ENCODE measurements at places on chromosomes 1 and 21. TPM values are rescaled to one million over a fixed set of nuclear protein-coding genes. Genes with fewer than 3 reads are reported as not detected.
A peak's percentile ranks its signal among the peaks of the same experiment; 100 is the strongest.

DNA sequence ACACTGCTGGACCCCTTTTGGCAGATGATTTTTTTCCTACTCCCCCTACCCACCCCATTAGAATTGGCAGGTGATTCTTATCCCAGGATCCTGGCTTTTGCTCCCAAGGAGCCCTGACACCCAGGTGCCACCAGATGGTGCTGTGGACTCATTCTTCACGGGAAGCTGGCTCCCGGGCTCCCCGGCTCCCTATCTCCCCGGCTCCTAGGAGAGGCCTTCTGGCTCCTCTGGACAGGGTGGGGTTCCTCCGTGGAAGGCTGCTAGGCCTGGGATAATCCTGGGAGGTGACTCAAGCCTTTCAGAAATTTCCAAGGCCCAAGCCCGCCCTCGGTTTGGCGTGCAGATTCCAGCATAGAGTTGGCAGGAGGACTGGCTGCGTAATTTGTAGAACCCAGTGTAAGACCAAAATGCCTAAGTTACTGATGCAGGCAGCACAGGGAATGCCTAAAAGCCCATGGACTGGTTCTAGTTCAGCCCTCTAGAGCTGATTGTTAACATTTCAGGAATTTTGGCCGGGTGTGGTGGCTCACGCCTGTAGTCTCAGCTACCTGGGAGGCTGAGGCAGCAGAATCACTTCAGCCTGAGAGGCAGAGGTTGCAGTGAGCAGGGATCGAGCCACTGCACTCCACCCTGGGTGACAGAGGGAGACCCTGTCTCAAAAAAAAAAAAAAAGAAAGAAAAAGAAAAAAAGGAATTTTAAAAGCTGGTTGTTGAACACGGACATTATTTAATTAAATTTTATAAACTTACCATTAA is 6.8 kb upstream of the BSDC1 start:
- no peaks in the 10 kb centered on the region for H3K27me3 ChIP-seq
- no peak overlapping the region for H3K27ac ChIP-seq
- H3K4me3 ChIP-seq, result no peak overlapping the region
- H3K36me3 ChIP-seq, result no peaks in the 10 kb centered on the region
- peaks cover 3% of the 10 kb centered on the region for H3K4me1 ChIP-seq

GRCh38 chr1:150579945-150580642 is 684 bp upstream of the MCL1 start:
- H3K4me1 ChIP-seq, result peaks cover 5% of the 10 kb centered on the region
- peak overlapping the region; percentile 95 for H3K27ac ChIP-seq
- no peaks in the 10 kb centered on the region for H3K27me3 ChIP-seq

GRCh38 chr1:222751255-222751654 is 14.3 kb downstream of the FAM177B start:
- no peaks in the 10 kb centered on the region for H3K4me1 ChIP-seq
- no peaks in the 10 kb centered on the region for H3K36me3 ChIP-seq
- no peak overlapping the region for H3K4me3 ChIP-seq
- DNase-seq, result no peak
- peaks cover 2% of the 10 kb centered on the region for H3K27me3 ChIP-seq

GRCh38 chr21:45525153-45525909 is 16.9 kb downstream of the SLC19A1 start:
- no peak for DNase-seq
- H3K27ac ChIP-seq, result no peak overlapping the region
- peaks cover 19% of the 10 kb centered on the region for H3K36me3 ChIP-seq
- no peak overlapping the region for H3K4me3 ChIP-seq
- H3K4me1 ChIP-seq, result no peaks in the 10 kb centered on the region

- H3K36me3 ChIP-seq, result peaks cover 36% of the 10 kb centered on the region
- H3K27me3 ChIP-seq, result no peaks in the 10 kb centered on the region
- peak overlapping the region; percentile 67 for H3K27ac ChIP-seq
- H3K4me3 ChIP-seq, result peak overlapping the region; percentile 74
- H3K4me1 ChIP-seq, result peaks cover 14% of the 10 kb centered on the region
- DNase-seq, result no peak
These were observed 1.5 kb downstream of the PLK3 start for GRCh38 chr1:44801491-44802305.

- DNase-seq, result no peak
- H3K27me3 ChIP-seq, result no peaks in the 10 kb centered on the region
- H3K4me3 ChIP-seq, result no peak overlapping the region
- no peaks in the 10 kb centered on the region for H3K4me1 ChIP-seq
These were observed 63.0 kb downstream of the DPT start for GRCh38 chr1:168665975-168666374.

GRCh38 chr1:66300972-66301451 is 232.9 kb upstream of the SGIP1 start:
- no peaks in the 10 kb centered on the region for H3K27me3 ChIP-seq
- peak overlapping the region; percentile 28 for H3K27ac ChIP-seq
- no peaks in the 10 kb centered on the region for H3K36me3 ChIP-seq

GRCh38 chr1:234578087-234578486 is 31.9 kb downstream of the IRF2BP2 start:
- peaks cover 5% of the 10 kb centered on the region for H3K27me3 ChIP-seq
- peaks cover 3% of the 10 kb centered on the region for H3K4me1 ChIP-seq
- no peak for DNase-seq
- no peak overlapping the region for H3K4me3 ChIP-seq

- H3K4me3 ChIP-seq, result no peak overlapping the region
- no peak overlapping the region for H3K27ac ChIP-seq
- H3K36me3 ChIP-seq, result no peaks in the 10 kb centered on the region
- H3K4me1 ChIP-seq, result peaks cover 17% of the 10 kb centered on the region
These were observed 107.0 kb downstream of the ETS2 start for GRCh38 chr21:38912789-38913119.

DNA sequence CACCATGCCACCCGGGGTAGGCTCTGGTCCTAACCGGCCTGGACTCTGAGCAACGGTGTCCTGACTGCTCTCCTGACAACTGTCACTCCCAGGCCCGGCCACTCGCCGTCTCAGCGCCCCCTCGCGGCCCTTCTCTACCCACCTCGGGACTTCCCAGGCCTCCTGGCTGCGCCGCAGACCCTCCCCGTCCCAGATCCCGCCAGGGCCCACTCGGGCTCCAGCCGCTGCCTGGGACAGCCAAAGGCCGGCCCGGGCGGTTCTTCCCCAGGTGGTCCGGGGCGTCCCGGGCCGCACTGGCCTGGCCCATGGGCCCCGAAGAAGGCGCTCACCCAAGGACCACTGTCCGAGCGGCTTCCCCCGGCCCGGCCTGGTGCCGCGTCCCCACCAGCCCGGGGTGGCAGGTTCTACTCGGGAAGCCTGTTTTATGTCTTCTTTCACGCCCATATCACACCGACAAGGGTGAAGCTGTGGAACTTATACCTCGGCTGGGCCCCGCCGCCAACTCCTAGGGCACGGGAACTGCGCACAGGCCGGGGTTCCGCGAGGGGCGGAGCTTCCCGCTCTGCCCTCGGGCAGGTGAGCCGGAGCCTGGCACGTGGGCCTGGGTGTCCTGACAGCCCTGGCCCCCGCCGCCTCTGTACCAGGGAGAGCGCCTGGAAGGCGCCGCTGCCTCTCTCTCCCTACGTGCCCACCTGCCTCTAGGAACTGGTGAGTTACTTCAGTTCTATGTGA is 138.3 kb downstream of the TTLL7 start:
- H3K36me3 ChIP-seq, result no peaks in the 10 kb centered on the region
- no peaks in the 10 kb centered on the region for H3K27me3 ChIP-seq
- peak overlapping the region; percentile 7 for H3K4me3 ChIP-seq
- no peak for DNase-seq

GRCh38 chr21:44749759-44750674 is 38.6 kb upstream of the TSPEAR start:
- no peaks in the 10 kb centered on the region for H3K4me1 ChIP-seq
- no peak for DNase-seq
- no peak overlapping the region for H3K27ac ChIP-seq

DNA sequence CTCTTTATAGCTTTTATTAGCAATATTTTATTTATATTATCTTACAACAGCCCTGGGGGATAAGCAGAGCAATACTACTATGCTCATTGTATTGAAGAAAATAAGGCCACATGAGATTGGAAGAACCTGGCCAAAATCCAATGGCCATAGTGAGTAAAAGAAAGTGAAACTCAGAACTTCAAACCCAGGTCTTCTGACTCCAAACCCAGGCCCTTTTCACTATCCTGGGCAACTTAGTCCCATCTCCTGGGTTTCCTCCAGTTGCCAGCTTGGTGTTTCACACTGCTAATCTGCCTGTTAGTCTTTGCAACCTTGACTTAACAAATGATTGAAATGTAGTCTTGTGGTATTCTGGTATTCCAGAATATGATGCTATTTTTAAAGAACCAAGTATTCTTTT is 22.4 kb upstream of the EXO1 start:
- no peak overlapping the region for H3K4me3 ChIP-seq
- H3K4me1 ChIP-seq, result peaks cover 10% of the 10 kb centered on the region
- H3K27me3 ChIP-seq, result no peaks in the 10 kb centered on the region
- H3K27ac ChIP-seq, result no peak overlapping the region
- DNase-seq, result peak; percentile 52
- H3K36me3 ChIP-seq, result no peaks in the 10 kb centered on the region

GRCh38 chr1:209040351-209040750 is 543.2 kb upstream of the CAMK1G start:
- no peak for DNase-seq
- no peaks in the 10 kb centered on the region for H3K27me3 ChIP-seq
- no peaks in the 10 kb centered on the region for H3K36me3 ChIP-seq
- H3K4me3 ChIP-seq, result no peak overlapping the region

- peaks cover 4% of the 10 kb centered on the region for H3K27me3 ChIP-seq
- no peaks in the 10 kb centered on the region for H3K36me3 ChIP-seq
- DNase-seq, result no peak
These were observed 59.9 kb upstream of the JAK1 start for GRCh38 chr1:65026235-65026634.

DNA sequence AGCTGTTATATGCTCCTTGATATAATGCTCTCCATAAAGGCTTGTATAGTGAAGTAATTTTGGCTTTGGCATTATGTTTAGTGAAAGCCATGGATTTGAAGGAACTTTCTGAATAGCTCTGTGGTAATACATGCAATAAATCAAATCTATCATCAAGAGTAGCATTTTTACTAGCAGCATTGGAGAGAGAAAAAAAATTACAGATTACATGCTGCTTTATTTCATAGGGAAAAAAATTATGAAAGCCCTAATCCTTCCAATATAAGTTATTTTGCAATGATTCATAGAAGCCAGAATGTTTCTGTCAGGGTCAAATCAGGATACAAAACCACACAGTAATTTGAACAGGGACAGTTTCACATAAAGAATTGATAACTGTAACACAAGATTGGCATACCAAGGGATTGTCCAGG is 250.0 kb downstream of the SPATA17 start:
- H3K27ac ChIP-seq, result no peak overlapping the region
- H3K27me3 ChIP-seq, result no peaks in the 10 kb centered on the region
- no peaks in the 10 kb centered on the region for H3K4me1 ChIP-seq
- H3K36me3 ChIP-seq, result no peaks in the 10 kb centered on the region

- no peaks in the 10 kb centered on the region for H3K4me1 ChIP-seq
- no peak overlapping the region for H3K27ac ChIP-seq
- no peaks in the 10 kb centered on the region for H3K36me3 ChIP-seq
- no peak overlapping the region for H3K4me3 ChIP-seq
- no peaks in the 10 kb centered on the region for H3K27me3 ChIP-seq
- DNase-seq, result no peak
These were observed 116.7 kb upstream of the CHRM3 start for GRCh38 chr1:239269706-239270105.

- peaks cover 14% of the 10 kb centered on the region for H3K4me1 ChIP-seq
- no peaks in the 10 kb centered on the region for H3K27me3 ChIP-seq
- H3K4me3 ChIP-seq, result no peak overlapping the region
- no peaks in the 10 kb centered on the region for H3K36me3 ChIP-seq
- peak; percentile 24 for DNase-seq
- no peak overlapping the region for H3K27ac ChIP-seq
These were observed 429.3 kb upstream of the RUNX1 start for GRCh38 chr21:35478161-35479064.

- H3K36me3 ChIP-seq, result no peaks in the 10 kb centered on the region
- H3K4me1 ChIP-seq, result no peaks in the 10 kb centered on the region
- peaks cover 2% of the 10 kb centered on the region for H3K27me3 ChIP-seq
- no peak overlapping the region for H3K4me3 ChIP-seq
These were observed 27.3 kb upstream of the PAX7 start for GRCh38 chr1:18603212-18603852.

GRCh38 chr1:7606096-7606495 is 165.0 kb upstream of the VAMP3 start:
- no peaks in the 10 kb centered on the region for H3K4me1 ChIP-seq
- H3K4me3 ChIP-seq, result no peak overlapping the region
- H3K27me3 ChIP-seq, result peaks cover 5% of the 10 kb centered on the region
- no peak overlapping the region for H3K27ac ChIP-seq
- no peaks in the 10 kb centered on the region for H3K36me3 ChIP-seq

DNA sequence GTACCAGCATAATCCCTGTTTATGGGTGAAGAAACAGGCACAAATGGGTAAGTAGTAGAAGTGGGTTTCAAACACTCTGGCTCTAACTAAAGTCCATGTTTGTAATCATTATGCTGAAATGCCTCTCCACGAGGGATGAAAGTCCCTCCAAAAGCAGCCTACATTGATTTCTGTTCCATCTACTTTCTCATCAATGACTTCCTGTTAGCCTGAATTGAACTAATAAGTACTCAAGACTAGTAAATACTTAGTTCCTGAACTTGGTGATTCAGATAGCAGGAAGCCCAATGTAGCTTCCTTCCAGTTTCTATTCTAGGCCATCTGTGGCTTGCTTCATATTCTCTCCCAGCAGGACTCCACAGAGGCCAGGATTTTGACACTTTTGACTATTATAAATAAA is 11.3 kb upstream of the BACH1 start:
- H3K4me3 ChIP-seq, result no peak overlapping the region
- DNase-seq, result peak; percentile 52
- H3K36me3 ChIP-seq, result no peaks in the 10 kb centered on the region
- H3K27me3 ChIP-seq, result no peaks in the 10 kb centered on the region
- H3K27ac ChIP-seq, result no peak overlapping the region

GRCh38 chr1:47873337-47873736 is 123.8 kb downstream of the TRABD2B start:
- H3K4me3 ChIP-seq, result no peak overlapping the region
- no peak for DNase-seq
- no peaks in the 10 kb centered on the region for H3K27me3 ChIP-seq
- H3K27ac ChIP-seq, result no peak overlapping the region
- H3K4me1 ChIP-seq, result no peaks in the 10 kb centered on the region

GRCh38 chr1:98292994-98293393 is 368.5 kb upstream of the SNX7 start:
- no peak overlapping the region for H3K4me3 ChIP-seq
- H3K36me3 ChIP-seq, result no peaks in the 10 kb centered on the region
- H3K27ac ChIP-seq, result no peak overlapping the region
- H3K4me1 ChIP-seq, result no peaks in the 10 kb centered on the region

The SYDE2 gene
- 10.0 TPM for total RNA-seq

The GBP3 gene
- 50.0 TPM for total RNA-seq

The TNFRSF18 gene
- total RNA-seq, result not detected

The LEPROT gene
- total RNA-seq, result 21.0 TPM

The ACTA1 gene
- total RNA-seq, result not detected

The AMPD1 gene
- total RNA-seq, result not detected

The S100B gene
- total RNA-seq, result not detected

The ACTL8 gene
- total RNA-seq, result 0.28 TPM

The DPT gene
- total RNA-seq, result not detected

The ADAM30 gene
- total RNA-seq, result not detected

The CD48 gene
- total RNA-seq, result not detected

The GLIS1 gene
- total RNA-seq, result 0.28 TPM

The ZBTB18 gene
- total RNA-seq, result 16.0 TPM

The PBX1 gene
- total RNA-seq, result 17.9 TPM

The BCAN gene
- not detected for total RNA-seq

The C1QB gene
- not detected for total RNA-seq

Measured in IMR-90 (cell line).